Hypothalamus (tissue), 51 donors: ENCODE measurements at places on chromosomes 13 and 19.
A peak's percentile ranks its signal among the peaks of the same experiment; 100 is the strongest.

GRCh38 chr13:80591976-80592740 lies 251.2 kb upstream of the SPRY2 start:
- no peak for DNase-seq

DNA sequence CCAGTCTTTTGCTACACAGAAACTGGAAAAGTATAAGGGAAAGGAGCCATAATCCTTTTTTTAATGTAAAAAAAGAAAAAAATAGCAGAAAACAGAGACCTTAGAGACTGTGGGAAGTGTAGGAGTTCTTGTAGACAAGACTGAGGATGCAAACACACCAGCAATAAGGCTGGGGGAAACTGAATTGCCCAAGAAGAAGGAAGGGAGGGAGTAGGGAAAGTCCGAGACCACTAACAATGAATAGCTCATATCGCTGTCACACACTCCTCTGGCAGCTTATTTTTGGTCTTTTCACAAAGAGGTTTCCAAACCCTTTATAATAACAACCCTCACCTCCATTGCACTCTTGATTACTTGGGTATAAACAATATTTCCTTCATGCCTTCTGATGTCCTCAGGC lies 952.0 kb downstream of the SLITRK5 start:
- no peak for DNase-seq

DNA sequence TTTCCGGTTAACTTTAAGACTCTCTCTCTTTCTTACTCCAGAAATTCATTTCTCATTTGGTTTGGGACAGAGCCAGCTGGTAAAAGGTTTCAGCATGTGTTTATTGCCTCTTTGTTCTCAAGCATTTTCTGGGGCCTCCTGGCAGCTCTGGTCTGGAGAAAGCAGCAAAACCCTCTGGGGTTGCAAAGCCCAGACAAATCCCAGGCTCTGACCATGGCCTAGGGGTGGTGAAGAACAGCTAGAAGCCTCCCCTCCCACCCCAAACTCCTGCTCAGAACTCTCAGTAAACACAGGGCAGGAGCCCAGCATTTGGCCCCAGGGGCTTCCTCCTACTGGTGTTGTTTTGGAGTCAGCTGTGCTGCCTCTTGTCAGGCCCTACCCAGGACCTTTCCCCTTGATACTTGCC lies 124.2 kb upstream of the SERP2 start:
- no peak for DNase-seq

DNA sequence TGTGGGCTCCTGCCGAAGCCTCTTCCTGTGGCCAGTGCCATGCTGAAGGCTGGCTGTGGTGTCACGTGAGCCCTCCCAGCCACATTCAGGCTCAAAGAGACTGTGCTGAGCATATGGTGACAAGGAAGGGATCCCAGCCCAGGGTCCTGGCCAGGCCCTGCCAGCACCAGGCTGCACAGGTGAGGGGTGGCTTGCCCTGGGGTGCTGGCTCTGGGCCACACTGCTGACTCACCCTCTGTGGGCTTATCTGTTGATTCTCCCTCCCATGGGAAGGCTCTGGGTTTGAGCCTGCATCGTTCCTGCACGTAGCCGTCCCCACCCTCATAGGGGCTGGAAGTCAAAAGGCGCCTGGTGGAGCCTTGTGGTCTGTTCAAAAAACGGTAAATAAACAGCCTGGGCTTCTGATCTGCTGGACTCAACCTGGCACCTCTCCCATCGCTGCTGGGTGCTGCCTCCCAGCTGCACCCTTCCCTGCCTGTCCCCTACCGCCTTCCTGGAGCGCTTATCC lies 31.1 kb downstream of the DNM2 start:
- DNase-seq: peak; percentile 23
